Aorta (tissue), 5 donors: ENCODE measurements at places on chromosomes 1 and 21. TPM values are rescaled to one million over a fixed set of nuclear protein-coding genes. Genes with fewer than 3 reads are reported as not detected.

- DNase-seq: no peak
- no peaks in the 10 kb centered on the region for H3K27me3 ChIP-seq
- no peak overlapping the region for H3K27ac ChIP-seq
- H3K4me3 ChIP-seq: no peak overlapping the region
- no peaks in the 10 kb centered on the region for H3K4me1 ChIP-seq
These were observed 35.5 kb downstream of the CRP start for GRCh38 chr1:159678939-159679338.

DNA sequence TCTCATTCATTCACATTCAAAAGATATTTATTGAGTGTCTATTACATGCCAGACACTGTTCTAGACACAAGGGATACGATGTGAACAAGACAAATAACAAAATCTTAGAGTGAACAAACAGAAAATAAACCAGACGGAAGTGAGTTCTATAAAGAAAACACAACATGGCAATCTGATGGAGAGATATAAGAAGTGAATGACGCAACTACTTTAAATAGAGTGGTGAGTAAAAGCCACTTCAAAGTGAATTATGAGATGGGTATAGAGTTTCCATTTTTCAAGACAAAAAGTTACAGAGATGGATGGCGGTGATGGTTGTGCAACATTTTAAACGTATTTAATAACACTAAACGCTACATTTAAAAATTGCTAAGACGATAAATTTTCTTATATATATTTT lies 75.4 kb downstream of the CEP170 start:
- DNase-seq: no peak
- no peaks in the 10 kb centered on the region for H3K4me1 ChIP-seq
- H3K27me3 ChIP-seq: no peaks in the 10 kb centered on the region
- no peaks in the 10 kb centered on the region for H3K36me3 ChIP-seq

The PRKAA2 gene
- total RNA-seq: 8.6 TPM

The KRTAP19-1 gene
- total RNA-seq: not detected

DNA sequence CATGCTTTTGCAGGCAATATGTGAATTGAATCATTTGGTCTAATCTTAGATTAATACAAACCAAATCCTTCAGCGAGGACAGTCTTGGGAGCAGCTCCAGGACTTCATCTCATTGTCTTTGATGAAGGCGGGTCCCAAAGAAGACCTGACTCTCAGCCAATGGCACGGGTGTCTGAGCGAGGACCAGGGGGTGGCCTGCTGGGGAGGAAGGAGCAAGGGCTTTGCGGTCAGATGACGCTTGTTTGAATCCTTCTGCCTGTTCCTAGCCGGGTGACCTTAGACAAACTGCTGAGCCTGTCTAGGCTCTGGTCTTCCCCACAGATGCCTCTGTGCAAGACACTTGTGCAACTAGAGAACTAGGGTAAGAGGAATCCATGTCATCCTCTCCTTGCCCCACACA lies 312.1 kb upstream of the VAMP3 start:
- no peak overlapping the region for H3K4me3 ChIP-seq
- H3K27ac ChIP-seq: no peak overlapping the region
- no peaks in the 10 kb centered on the region for H3K27me3 ChIP-seq
- H3K4me1 ChIP-seq: no peaks in the 10 kb centered on the region
- DNase-seq: no peak
